ENCODE measurements at places on chromosomes 6 and 20. TPM values are rescaled to one million over a fixed set of nuclear protein-coding genes. Genes with fewer than 3 reads are reported as not detected.

GRCh38 chr20:42895020-42895419, 294.7 kb downstream of the PTPRT start:
- H3K27ac ChIP-seq = no peak overlapping the region
- H3K36me3 ChIP-seq = no peaks in the 10 kb centered on the region
- no peaks in the 10 kb centered on the region for H3K27me3 ChIP-seq
- DNase-seq = no peak
- no peak overlapping the region for H3K4me3 ChIP-seq
- H3K4me1 ChIP-seq = no peaks in the 10 kb centered on the region

DNA sequence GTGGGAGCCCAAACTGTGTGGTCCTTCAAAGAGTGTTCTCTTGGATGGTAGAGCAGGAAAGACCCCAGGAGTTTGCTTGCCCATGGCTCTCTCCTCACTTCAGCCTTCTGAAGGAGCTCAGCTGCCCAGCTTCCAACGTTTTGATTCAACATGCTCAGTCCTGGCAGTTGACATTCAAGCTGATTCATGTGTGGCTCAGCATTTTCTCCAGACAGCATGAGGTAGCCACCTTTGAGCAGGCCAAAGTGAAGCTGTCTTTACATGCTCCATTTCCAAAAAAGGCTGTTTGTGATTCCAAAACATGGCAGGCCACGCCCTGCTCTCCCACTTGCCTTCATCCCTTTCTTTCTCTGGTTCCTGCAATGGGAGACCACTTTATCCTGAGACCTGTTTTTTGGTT, 280.2 kb downstream of the TBC1D7 start:
- H3K4me1 ChIP-seq = no peaks in the 10 kb centered on the region
- no peak overlapping the region for H3K4me3 ChIP-seq
- no peaks in the 10 kb centered on the region for H3K27me3 ChIP-seq
- H3K36me3 ChIP-seq = no peaks in the 10 kb centered on the region

- DNase-seq = no peak
- no peaks in the 10 kb centered on the region for H3K4me1 ChIP-seq
- no peaks in the 10 kb centered on the region for H3K27me3 ChIP-seq
- H3K27ac ChIP-seq = no peak overlapping the region
- no peaks in the 10 kb centered on the region for H3K36me3 ChIP-seq
Measured at GRCh38 chr20:51286758-51287157, 255.8 kb downstream of the NFATC2 start.

GRCh38 chr6:169159331-169159730, 94.3 kb downstream of the THBS2 start:
- H3K4me3 ChIP-seq = no peak overlapping the region
- H3K27me3 ChIP-seq = no peaks in the 10 kb centered on the region
- DNase-seq = no peak
- no peak overlapping the region for H3K27ac ChIP-seq
- no peaks in the 10 kb centered on the region for H3K4me1 ChIP-seq
- no peaks in the 10 kb centered on the region for H3K36me3 ChIP-seq

CYP39A1 gene
- 1.8 TPM for total RNA-seq

- no peaks in the 10 kb centered on the region for H3K36me3 ChIP-seq
- no peak for DNase-seq
- H3K4me1 ChIP-seq = peaks cover 41% of the 10 kb centered on the region
Measured at GRCh38 chr6:14824060-14824459, 421.8 kb upstream of the JARID2 start.

SLC12A5 gene
- total RNA-seq = 0.35 TPM

GRCh38 chr6:110098511-110099116, 80.9 kb downstream of the WASF1 start:
- H3K36me3 ChIP-seq = no peaks in the 10 kb centered on the region
- no peak for DNase-seq
- H3K4me3 ChIP-seq = no peak overlapping the region
- H3K27ac ChIP-seq = no peak overlapping the region
- no peaks in the 10 kb centered on the region for H3K27me3 ChIP-seq
- peaks cover 22% of the 10 kb centered on the region for H3K4me1 ChIP-seq

DNA sequence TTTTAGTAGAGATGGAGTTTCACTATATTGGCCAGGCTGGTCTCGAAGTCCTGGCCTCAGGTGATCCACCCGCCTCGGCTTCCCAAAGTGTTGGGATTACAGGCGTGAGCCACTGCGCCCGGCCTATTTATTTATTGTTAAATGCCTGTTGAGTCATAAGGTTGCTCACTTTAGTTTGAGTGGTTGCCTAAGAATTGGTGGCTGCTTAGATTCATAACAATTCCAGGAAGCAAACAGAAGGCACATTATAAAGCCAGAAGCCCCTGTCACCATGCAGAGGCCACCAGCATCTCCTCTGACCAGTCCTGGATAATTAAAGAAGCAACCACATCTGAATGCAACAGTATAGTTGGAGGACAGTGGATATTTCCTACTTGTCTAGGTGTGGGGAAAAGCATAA, 24.0 kb upstream of the ARMH2 start:
- H3K4me1 ChIP-seq = no peaks in the 10 kb centered on the region
- peaks cover 5% of the 10 kb centered on the region for H3K36me3 ChIP-seq
- H3K27me3 ChIP-seq = no peaks in the 10 kb centered on the region

PRIM2 gene
- 75.2 TPM for total RNA-seq

PARD6B gene
- 29.2 TPM for total RNA-seq

DNA sequence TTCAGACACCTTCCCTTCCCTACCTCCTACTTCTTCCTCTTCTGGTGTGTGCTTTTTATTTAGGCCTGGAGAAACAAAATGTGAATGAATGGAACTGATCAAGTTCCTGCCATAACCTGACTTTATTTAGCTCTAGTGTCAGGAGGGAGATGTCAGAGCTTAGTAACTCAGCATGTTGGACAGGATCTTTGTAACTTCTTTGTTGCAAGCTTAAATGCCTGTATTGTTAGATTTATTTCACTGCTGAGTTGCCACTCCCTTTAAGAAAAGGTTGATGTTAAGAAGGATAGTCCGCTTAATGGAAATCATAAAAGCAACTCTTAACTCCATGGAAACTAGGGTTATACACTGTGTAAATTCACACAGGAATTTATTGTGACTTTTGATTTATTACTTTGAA, 2.2 kb downstream of the FAM120B start:
- DNase-seq = no peak
- H3K4me3 ChIP-seq = no peak overlapping the region
- peaks cover 7% of the 10 kb centered on the region for H3K4me1 ChIP-seq
- H3K27ac ChIP-seq = no peak overlapping the region
- peaks cover 2% of the 10 kb centered on the region for H3K36me3 ChIP-seq

MC3R gene
- not detected for total RNA-seq

- H3K27ac ChIP-seq = 0 out of 2 replicates have a peak overlapping the region, but pooled peaks have one; percentile 39
- H3K4me3 ChIP-seq = peak overlapping the region; percentile 49
- no peaks in the 10 kb centered on the region for H3K36me3 ChIP-seq
- H3K27me3 ChIP-seq = no peaks in the 10 kb centered on the region
- peaks cover 27% of the 10 kb centered on the region for H3K4me1 ChIP-seq
Measured at GRCh38 chr6:43668151-43669028, 19.2 kb downstream of the MRPS18A start.

GRCh38 chr6:129402244-129402643, 307.7 kb downstream of the ARHGAP18 start:
- no peaks in the 10 kb centered on the region for H3K36me3 ChIP-seq
- no peak overlapping the region for H3K4me3 ChIP-seq
- H3K27me3 ChIP-seq = no peaks in the 10 kb centered on the region
- H3K4me1 ChIP-seq = no peaks in the 10 kb centered on the region

DNA sequence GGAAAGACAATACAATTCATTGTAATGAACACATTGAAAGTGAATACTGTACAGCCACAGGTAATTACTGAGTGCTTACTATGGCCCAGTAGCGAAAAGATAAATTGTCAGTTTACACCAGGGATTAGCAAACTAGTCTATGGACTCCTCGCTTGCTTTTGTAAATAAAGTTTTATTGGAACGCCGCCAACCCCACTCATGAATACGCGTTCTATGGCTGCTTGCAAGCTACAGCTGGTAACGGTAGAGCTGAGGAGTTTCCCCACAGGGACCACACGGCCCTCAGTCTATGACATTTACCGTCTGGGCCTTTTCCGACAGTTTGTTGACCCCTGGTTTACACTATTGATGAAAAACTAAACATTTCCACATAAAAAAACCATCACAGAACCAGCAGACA, 24.2 kb downstream of the LAMA5 start:
- H3K36me3 ChIP-seq = peaks cover 39% of the 10 kb centered on the region
- no peak overlapping the region for H3K4me3 ChIP-seq
- H3K4me1 ChIP-seq = no peaks in the 10 kb centered on the region
- no peak for DNase-seq
- H3K27ac ChIP-seq = peak overlapping the region; percentile 69
- H3K27me3 ChIP-seq = no peaks in the 10 kb centered on the region

TSBP1 gene
- not detected for total RNA-seq

DNA sequence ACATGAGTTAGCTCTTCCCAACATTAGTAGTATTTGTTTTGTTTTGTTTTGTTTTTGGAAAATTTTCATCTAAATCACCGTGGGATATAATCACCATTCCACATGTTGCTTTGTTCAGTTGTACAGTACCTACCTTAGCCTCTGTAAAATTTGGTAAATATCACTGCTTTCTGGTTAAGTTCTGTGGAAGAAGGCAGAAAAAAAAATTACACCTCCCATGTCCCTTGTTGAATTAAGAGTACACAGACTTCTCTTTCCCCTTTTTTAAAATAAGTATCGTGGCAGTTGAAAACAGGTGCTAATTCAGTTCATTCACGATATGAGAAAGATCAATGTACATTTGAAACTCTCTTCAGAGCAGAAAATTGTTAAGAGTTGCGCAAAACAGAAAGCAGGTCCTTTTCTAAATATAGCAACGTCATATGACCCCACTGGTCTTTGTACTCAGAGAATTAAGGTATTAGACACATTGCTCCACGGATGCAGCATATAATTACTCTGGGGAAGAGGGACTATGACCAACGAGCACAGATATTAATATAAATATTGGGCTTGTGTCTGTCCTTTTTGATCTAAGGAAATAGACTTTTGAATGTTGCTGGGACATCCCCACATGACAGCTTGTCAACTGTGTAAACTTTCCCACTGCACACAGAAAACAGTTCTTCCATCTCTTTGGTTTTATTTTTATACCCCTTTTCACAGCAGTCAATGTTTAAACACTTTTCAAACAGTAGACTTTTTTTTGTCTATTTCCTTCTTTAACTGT, 58.6 kb upstream of the ZNF217 start:
- DNase-seq = no peak
- H3K36me3 ChIP-seq = no peaks in the 10 kb centered on the region
- H3K27ac ChIP-seq = no peak overlapping the region
- H3K4me3 ChIP-seq = no peak overlapping the region
- peaks cover 20% of the 10 kb centered on the region for H3K4me1 ChIP-seq

MROH8 gene
- 0.63 TPM for total RNA-seq

GRCh38 chr6:47234266-47234933, 75.3 kb downstream of the TNFRSF21 start:
- no peaks in the 10 kb centered on the region for H3K36me3 ChIP-seq
- H3K27me3 ChIP-seq = no peaks in the 10 kb centered on the region
- DNase-seq = no peak
- H3K27ac ChIP-seq = peak overlapping the region; percentile 6
- H3K4me3 ChIP-seq = no peak overlapping the region
- H3K4me1 ChIP-seq = peaks cover 54% of the 10 kb centered on the region

AAR2 gene
- total RNA-seq = 26.9 TPM

RUNX2 gene
- total RNA-seq = 1.7 TPM

ELOVL2 gene
- total RNA-seq = 1.7 TPM

TBX18 gene
- not detected for total RNA-seq

FAM217A gene
- not detected for total RNA-seq

- H3K27ac ChIP-seq = no peak overlapping the region
- H3K36me3 ChIP-seq = no peaks in the 10 kb centered on the region
- no peaks in the 10 kb centered on the region for H3K27me3 ChIP-seq
- no peak for DNase-seq
Measured at GRCh38 chr6:34120953-34121675, 24.8 kb downstream of the GRM4 start.

HLA-DMA gene
- total RNA-seq = 3.5 TPM

DNA sequence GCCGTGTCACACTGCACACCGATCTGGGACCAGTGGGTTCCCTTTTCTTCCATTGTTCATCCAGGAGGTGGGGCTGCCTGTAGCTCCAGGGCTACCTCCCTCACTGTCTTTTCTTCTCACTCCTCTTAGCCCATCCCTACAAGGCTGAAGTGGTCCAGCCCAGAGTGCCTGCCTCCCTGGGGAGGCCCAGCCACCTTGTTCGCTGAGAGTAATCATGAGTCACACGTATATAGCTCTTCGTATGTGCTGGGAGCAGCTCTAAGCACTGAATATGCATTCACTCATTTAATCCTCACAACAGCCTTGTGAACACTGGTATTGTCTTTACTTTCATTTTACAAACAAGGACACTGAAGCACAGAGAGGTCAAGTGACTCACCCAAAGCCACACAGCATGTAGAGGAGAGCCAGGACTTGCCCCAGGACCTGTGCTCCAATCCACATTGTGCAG, 14.7 kb upstream of the CCDC167 start:
- no peaks in the 10 kb centered on the region for H3K36me3 ChIP-seq
- H3K4me1 ChIP-seq = peaks cover 55% of the 10 kb centered on the region
- DNase-seq = no peak
- no peak overlapping the region for H3K4me3 ChIP-seq

GRCh38 chr6:111192911-111193555, 105.7 kb downstream of the SLC16A10 start:
- H3K4me1 ChIP-seq = no peaks in the 10 kb centered on the region
- H3K4me3 ChIP-seq = no peak overlapping the region
- DNase-seq = no peak
- peaks cover 5% of the 10 kb centered on the region for H3K36me3 ChIP-seq
- H3K27me3 ChIP-seq = no peaks in the 10 kb centered on the region

GRCh38 chr6:165049362-165049761, 260.0 kb downstream of the C6orf118 start:
- H3K27me3 ChIP-seq = peaks cover 9% of the 10 kb centered on the region
- H3K4me1 ChIP-seq = no peaks in the 10 kb centered on the region
- DNase-seq = peak; percentile 89

GRCh38 chr6:147207351-147207750, 3.1 kb downstream of the STXBP5 start:
- peaks cover 10% of the 10 kb centered on the region for H3K4me1 ChIP-seq
- no peak overlapping the region for H3K27ac ChIP-seq
- H3K27me3 ChIP-seq = 0 out of 2 replicates have a peak, but pooled peaks cover 6% of the 10 kb centered on the region
- DNase-seq = no peak
- H3K4me3 ChIP-seq = no peak overlapping the region

GRCh38 chr6:89618026-89618425, 20.5 kb downstream of the LYRM2 start:
- H3K27ac ChIP-seq = no peak overlapping the region
- H3K36me3 ChIP-seq = no peaks in the 10 kb centered on the region
- no peaks in the 10 kb centered on the region for H3K27me3 ChIP-seq
- DNase-seq = no peak
- H3K4me3 ChIP-seq = no peak overlapping the region

- DNase-seq = peak; percentile 27
- H3K36me3 ChIP-seq = no peaks in the 10 kb centered on the region
- H3K27me3 ChIP-seq = no peaks in the 10 kb centered on the region
- no peak overlapping the region for H3K27ac ChIP-seq
- no peak overlapping the region for H3K4me3 ChIP-seq
- H3K4me1 ChIP-seq = no peaks in the 10 kb centered on the region
Measured at GRCh38 chr6:1498491-1499113, 109.2 kb downstream of the FOXF2 start.

DNA sequence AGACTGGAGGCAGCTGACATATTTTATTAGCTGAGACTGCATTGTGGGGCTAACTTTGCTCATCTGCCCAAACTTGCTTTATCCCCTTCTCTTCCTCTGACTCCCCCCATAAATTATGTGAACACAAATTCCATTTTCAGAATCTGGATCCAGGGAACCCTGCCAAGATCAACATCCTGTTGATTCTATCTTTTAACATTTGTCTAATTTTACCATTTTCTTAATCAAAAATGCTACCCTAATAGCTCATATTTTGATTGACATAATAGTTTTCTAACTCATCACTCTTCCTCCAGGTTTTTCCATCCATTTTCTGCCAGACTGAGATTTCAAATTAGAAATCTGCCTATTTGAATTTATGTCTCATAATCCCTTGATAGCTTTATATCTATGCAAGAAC, 184.7 kb upstream of the PRSS16 start:
- peaks cover 13% of the 10 kb centered on the region for H3K4me1 ChIP-seq
- no peaks in the 10 kb centered on the region for H3K27me3 ChIP-seq
- H3K27ac ChIP-seq = no peak overlapping the region
- no peak for DNase-seq
- H3K4me3 ChIP-seq = no peak overlapping the region

All from GM23338 (cell line).